ENCODE measurements at places on chromosomes 11 and 22.

GRCh38 chr22:29780748-29781676, 13.8 kb downstream of the UQCR10 start:
- DNase-seq, result peak; percentile 40

GRCh38 chr11:47711816-47712215, 3.4 kb downstream of the AGBL2 start:
- DNase-seq, result no peak

DNA sequence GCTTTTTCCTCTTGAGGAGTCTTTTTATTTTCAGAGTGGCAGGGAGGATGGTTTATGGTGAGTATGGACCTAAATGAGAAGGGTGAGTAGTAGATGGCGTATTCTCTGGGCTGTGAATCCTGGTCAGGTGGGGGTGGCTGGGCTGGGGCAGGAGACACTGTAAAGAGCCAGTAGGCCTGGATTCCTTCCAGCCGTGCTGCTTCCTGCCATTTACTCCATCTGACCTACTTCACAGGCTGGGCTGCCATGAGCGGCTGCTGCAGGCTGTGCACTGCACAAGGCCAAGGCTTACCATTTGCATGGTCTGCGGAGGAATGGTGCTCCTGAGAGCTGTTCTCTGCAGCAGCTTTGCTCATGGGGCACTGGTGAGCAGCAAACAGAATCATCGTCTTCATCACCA, 297.6 kb downstream of the KIRREL3 start:
- no peak for DNase-seq

GRCh38 chr11:70073871-70074371, 4.2 kb upstream of the ANO1 start:
- peak; percentile 67 for DNase-seq

- no peak for DNase-seq
Measured at GRCh38 chr11:110438017-110438416, 8.3 kb downstream of the FDX1 start.
